SK-N-SH treated with all-trans-retinoic acid at 6 μM for 48 hours (cell line): ENCODE measurements at places on chromosomes 12 and 14.

- no peak for ATAC-seq
These were observed 21.7 kb upstream of the P2RX4 start for GRCh38 chr12:121188227-121188626.

- no peak for ATAC-seq
These were observed 10.1 kb downstream of the EIF5 start for GRCh38 chr14:103343905-103344797.

- no peak for ATAC-seq
These were observed 121.7 kb downstream of the SLC38A1 start for GRCh38 chr12:46147144-46147543.

DNA sequence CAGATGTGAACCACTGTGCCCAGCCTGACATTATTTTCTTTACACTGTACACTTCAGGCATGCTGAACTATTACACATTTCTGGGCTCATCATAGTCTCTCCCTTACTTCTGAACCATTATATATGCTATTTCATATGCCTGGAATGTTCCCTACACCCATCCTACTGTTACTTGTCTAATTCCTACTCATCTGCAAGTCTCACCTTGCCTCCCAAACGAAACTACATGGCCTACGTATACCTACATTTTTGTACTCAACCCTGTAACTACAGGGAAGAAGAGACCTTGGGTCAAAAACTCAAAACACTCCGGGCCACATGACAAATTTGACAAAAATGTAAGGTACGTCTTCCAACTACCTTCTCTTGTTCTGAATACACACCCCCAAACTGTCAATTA, 9.5 kb upstream of the EEA1 start:
- ATAC-seq, result no peak

DNA sequence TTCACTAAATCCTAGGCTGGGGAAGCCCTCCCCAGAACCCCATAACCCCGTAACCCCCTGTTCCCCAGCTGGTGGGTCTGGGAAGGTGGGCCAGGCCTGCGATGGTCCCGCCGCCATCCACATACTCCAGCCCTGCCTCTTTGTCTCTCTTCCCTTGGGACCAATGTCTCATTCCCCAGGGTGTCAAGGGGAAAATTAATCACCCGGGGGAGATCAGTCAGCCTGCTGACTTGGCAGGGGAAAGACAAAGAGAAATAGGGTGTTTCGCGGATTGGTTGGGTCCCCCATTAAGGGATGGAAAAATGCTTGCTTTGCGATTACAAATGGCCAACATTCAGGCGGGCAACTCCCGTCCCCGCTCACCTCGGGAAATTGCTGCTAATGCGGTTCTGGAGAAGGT, 60.6 kb upstream of the LHX5 start:
- no peak for ATAC-seq

DNA sequence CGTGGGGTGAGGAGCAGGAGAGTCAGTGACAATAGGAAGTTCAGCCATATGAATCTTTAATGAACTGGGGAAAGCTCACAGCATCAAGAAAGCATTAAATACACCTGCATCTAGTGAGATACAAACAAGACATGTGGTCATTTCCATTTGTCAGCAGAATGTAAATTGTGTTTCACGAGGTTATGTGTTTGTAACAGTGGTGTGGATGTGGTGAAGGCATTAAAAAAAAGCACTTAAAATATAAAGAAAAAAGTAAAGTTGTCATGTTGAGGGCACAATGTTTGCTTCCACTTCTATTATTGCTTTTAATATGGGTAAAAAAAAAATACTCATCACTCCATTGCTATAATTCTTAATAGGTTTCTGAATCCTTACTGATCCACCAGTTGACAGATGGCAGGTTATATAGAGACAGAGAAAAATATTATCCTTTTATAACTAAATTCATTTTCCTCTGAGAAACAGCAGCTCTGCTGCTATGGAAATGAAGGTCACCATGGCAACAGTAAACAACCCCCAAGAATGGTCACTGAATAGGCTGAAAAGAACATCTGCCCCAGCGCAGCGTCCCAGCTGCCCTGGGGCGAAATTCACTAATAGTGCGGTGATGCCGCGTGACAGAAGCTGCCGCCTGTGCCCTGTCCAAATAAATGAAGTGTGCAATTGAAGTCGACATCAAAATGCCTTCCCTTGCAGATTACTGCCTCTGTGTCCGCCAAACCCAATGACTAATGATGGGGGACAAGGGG, 226.1 kb downstream of the FOXN3 start:
- ATAC-seq, result peak; percentile 47; the same call in 2 of the 3 replicates

- ATAC-seq, result no peak
These were observed 82.6 kb downstream of the DUSP16 start for GRCh38 chr12:12480074-12480473.
